ENCODE measurements at places on chromosomes 3 and 15. TPM values are rescaled to one million over a fixed set of nuclear protein-coding genes. Genes with fewer than 3 reads are reported as not detected.

ASB14 gene
- total RNA-seq, result not detected

CD80 gene
- total RNA-seq, result 0.23 TPM

EOMES gene
- total RNA-seq, result 0.08 TPM

PLA2G4E gene
- not detected for total RNA-seq

TRPM1 gene
- 0.10 TPM for total RNA-seq

TATDN2 gene
- total RNA-seq, result 12.9 TPM

LIPH gene
- 0.58 TPM for total RNA-seq

ZDHHC3 gene
- 36.6 TPM for total RNA-seq

PLCH1 gene
- total RNA-seq, result 0.08 TPM

A4GNT gene
- not detected for total RNA-seq

GREM1 gene
- 2.2 TPM for total RNA-seq

KNG1 gene
- 1,019 TPM for total RNA-seq

MOBP gene
- total RNA-seq, result not detected

C2CD4A gene
- total RNA-seq, result 0.50 TPM

BTLA gene
- total RNA-seq, result 0.25 TPM

SLC9C1 gene
- not detected for total RNA-seq

IL17RD gene
- 0.13 TPM for total RNA-seq

GOLGA6C gene
- total RNA-seq, result not detected

ROBO2 gene
- total RNA-seq, result 0.20 TPM

U2SURP gene
- 25.6 TPM for total RNA-seq
